ENCODE measurements at places on chromosomes 7 and 10. TPM values are rescaled to one million over a fixed set of nuclear protein-coding genes. Genes with fewer than 3 reads are reported as not detected.

GRCh38 chr7:142380069-142380468 is 122.2 kb upstream of the PRSS58 start:
- no peaks in the 10 kb centered on the region for H3K36me3 ChIP-seq
- H3K4me3 ChIP-seq, result no peak overlapping the region
- H3K27me3 ChIP-seq, result no peaks in the 10 kb centered on the region
- H3K4me1 ChIP-seq, result peaks cover 16% of the 10 kb centered on the region
- DNase-seq, result no peak

GRCh38 chr10:77915319-77916105 is 11.0 kb downstream of the DLG5 start:
- H3K4me1 ChIP-seq, result no peaks in the 10 kb centered on the region
- no peak overlapping the region for H3K4me3 ChIP-seq
- H3K36me3 ChIP-seq, result no peaks in the 10 kb centered on the region
- H3K27ac ChIP-seq, result no peak overlapping the region

DNA sequence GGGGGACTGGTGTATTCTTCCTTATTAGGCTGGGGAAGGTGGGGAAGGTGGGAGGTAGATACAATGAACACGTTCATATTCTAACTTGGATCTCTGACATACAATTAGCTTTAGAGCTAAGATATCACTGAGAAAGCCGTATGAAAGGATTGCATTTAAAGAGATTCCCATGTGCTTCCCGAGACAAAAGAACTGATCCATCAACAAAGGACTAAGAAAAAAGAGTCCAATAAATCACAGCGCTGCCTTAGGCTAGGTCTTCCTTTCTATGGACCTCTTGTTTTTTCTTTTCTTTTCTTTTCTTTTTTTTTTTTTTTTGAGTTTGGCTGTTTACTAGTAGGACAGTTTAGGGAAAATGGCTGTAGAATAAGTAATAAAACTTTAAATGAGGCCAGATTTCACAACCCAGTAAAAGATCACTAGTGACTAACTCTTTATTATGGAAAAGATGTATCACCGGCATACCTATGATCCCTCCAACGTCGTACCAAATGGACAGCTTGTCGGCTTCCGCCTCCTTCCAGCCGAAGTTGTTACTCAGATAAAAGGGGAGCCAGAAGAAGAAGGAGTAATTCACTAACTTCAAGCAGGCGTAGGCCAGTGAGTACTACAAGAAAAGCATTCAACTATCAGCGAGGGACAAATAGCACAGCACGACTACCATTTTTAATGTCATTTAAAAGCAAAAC is 50.0 kb downstream of the SLC37A3 start:
- H3K4me3 ChIP-seq, result no peak overlapping the region
- H3K4me1 ChIP-seq, result peaks cover 10% of the 10 kb centered on the region
- no peak overlapping the region for H3K27ac ChIP-seq
- peaks cover 64% of the 10 kb centered on the region for H3K36me3 ChIP-seq
- no peak for DNase-seq

- DNase-seq, result no peak
- peaks cover 15% of the 10 kb centered on the region for H3K4me1 ChIP-seq
- H3K27me3 ChIP-seq, result peaks cover 15% of the 10 kb centered on the region
- no peak overlapping the region for H3K27ac ChIP-seq
- H3K36me3 ChIP-seq, result no peaks in the 10 kb centered on the region
Observed at GRCh38 chr10:78757344-78757925, 311.3 kb upstream of the ZMIZ1 start.

- peaks cover 6% of the 10 kb centered on the region for H3K27me3 ChIP-seq
- DNase-seq, result no peak
- H3K27ac ChIP-seq, result no peak overlapping the region
- H3K4me1 ChIP-seq, result no peaks in the 10 kb centered on the region
- H3K36me3 ChIP-seq, result no peaks in the 10 kb centered on the region
Observed at GRCh38 chr7:142992427-142992826, 30.3 kb upstream of the KEL start.

The OR2A42 gene
- total RNA-seq, result not detected

The ARMC3 gene
- total RNA-seq, result not detected

The ECHDC3 gene
- total RNA-seq, result 1.4 TPM

The SCIN gene
- total RNA-seq, result not detected

The NRP1 gene
- total RNA-seq, result 1.5 TPM

Measured in activated CD4-positive, alpha-beta memory T cell treated with anti-CD3 and anti-CD28 coated beads for 36 hours (primary cell).